CD8-positive, alpha-beta memory T cell (primary cell): ENCODE measurements at places on chromosomes 3 and 15.

DNA sequence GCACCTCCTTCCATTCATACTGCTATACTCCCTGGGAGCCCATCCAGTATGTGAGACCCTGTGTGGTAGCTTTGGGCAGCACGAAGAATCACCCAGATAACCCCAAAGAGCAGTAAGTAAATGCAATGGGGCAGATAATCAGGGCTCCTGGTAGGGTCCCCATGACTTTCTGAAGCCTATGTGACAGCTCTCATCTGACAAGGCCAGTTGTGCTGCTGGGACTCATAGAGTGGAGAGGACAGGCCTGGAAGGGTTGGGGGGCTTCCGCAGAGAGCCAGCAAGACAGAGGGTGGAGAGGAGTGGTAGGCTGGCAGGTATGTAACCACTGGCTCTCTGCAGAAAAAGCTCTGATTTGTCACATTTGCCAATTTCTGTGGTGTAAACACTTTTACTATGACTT, 3.2 kb upstream of the SLC6A20 start:
- no peak for DNase-seq

DNA sequence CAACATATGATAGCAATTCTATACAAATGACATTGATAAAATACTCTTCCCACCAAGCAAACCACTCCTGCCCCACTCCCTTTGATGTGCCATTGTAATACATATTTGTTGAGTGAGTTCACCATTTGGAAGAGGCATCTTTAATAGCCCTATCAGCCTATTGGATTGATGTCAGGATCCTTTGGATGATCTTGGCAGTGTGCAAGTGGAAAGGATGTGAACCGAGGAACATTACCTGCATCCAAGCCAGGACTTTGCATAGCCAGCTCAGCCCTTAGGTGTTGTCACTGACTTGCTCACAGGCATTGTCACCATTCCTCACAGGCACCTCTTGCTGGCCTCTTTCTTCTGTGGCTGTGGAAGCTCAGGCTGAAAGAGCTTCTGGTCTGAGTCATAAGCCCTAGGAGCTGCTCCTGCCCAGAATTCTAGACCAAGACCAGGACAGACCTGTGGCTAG, 16.5 kb upstream of the TIMP4 start:
- DNase-seq: no peak

DNA sequence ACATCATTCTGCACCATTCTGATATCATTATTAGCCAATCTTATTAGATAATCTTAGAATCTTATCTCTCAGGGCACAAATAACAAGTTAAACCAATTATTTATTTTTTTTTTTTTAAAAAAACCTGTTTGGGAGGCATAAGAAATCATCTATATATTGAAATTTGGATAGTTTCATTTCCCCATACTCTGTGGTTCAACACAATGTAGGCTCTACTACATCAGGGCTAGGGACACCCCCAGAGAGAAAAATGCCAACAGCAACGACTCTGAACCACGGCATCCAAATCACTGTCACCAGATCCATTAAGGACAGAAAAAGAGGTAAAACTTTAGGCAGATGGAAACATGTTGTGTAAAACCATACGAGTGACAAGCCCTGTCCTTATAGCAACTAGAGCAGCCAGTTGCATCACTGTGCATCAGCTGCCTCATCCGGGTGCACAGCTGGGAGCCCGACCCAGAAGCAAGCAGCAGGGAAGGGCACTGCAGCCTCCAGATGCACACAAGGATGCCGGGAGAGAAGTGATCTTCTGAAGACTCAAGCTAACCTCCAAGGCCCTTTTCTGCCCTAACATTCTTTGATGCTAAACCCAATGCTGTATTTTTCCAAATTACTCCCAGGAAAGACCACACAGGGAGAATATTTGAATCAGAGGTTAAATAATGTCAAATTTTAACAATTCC, 381.1 kb downstream of the CTNNB1 start:
- no peak for DNase-seq

GRCh38 chr3:11434017-11434526, 161.9 kb downstream of the ATG7 start:
- no peak for DNase-seq

DNA sequence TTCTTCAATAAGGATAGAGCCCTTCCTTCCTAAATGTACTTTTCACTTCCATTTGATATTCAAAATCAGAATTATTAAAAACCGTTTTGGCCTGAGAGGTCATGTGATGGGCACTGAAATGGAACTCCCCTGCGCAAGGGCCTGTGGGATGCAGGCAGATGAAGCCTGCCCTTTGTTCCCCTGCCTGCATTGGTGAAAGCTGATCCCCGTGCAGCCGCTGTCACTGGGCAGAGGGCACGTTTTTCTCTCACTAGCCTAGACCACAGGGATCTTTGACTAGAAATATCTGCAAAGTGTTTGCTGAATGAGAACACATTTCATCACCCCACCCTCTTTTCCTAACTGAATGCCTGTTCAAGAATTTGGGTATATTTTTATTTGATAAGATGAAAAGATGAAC, 74.9 kb downstream of the TIPARP start:
- no peak for DNase-seq

- peak; percentile 74 for DNase-seq
These were observed 112.7 kb downstream of the RAB11A start for GRCh38 chr15:65981837-65982626.

DNA sequence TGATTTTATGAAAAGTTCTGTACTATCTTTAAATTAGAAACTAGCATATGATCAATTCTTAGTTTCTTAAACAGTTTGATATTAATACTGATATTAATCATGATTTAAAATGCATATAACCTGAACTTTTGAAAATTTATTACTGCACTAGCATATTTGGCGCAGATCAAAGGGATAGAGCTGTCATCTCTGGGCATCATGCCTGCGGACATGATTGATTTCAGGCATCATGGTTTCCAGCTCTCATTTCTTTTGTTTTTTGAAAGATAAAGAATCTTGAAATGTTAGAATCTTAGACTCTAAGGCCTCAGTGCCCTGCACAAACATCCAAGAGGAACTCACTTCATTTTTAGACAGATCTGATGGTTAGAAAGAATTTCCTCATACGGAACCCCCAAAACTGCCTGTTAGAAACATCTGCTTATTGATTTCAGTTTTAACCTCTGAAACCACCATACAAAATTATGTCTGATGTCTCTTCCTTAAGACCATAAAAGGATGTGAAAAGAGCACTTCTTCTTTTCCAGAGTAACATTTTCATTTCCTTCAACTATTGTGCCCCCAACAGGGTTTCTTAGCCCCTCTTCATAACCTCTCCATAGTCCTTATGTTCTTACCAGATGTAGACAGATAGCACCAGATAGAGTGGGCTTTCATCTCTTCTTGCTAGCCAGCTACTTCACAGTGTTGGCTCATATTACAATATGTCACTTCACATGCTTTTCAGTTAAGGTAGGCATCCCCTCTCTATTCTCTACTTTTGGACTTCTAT, 110.8 kb downstream of the BBX start:
- no peak for DNase-seq

DNA sequence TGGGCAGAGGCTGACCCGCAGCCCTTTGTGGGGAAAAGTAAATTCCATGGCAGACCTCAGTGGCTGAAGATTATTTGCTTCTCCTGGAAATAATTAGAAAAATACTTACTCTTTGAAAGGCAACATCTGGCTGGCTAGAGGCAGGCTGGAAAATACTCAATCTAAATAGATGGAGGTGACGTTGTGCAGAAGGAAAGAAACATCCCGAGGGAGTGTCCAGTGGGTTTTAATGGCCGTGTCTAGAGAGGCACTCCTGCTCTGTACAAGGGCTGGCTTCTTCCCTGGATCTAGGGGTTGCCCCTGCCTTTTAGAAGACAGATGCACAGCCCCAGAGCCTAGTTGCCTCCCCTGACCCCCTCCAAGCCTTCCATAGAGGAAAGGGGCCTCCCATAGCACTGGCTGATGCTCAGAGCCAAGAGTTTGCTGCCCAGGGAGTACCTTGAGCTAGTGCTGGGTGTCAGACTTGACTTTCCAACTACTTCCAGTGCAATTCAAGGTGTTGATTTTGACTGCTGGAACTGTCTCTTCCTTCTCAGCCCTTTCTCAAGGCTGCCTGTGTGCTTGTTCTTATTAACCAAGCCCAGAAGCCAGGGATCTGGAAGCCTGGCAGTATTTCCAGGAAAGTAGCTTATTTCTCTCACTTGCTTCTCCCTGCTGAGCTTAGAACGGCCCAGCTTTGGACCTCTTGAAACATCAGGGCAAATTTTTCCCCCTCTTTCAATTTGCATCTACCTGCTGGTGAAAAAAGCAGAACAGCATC, 27.4 kb downstream of the CGNL1 start:
- DNase-seq: no peak

GRCh38 chr15:80455668-80456442, 51.7 kb downstream of the ARNT2 start:
- DNase-seq: peak; percentile 60

DNA sequence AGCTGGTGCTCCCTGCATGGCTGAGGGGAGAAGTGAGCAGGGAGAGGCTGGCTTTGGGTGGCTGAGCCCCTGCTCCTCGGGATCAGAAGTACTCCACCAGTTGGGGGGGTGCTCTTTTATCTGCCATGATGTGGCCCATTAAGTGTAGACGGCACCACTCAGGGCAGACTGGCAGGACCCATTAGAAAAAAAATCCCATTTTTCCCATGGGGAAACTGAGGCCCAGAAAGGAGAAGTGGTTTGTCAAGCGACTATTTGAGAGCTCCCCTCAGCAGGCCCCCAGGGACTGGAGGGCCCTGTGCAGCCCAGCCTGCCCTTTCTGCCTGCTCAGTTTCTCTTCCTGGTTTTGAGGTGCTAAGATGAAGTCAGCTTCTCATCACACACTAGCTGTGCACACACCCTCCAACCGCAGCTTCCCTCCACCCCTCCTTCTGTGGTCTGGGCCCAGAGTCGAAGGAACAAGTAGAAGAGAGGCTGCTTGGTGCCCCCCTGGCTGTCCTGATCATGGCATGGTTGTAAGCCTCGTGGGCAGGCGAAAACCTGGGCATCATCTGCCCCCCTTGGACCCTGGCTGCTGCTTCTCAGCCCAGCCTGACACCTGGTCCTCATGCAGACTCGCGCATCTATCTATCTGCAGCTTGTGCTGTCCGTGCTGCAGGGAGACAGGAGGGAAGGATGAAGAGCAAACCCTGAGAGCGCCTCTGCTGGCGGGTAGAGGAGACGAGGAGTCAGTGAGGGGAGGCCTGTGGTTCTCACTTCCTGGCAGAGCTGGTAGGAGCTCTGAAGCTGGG, 5.6 kb downstream of the CSK start:
- peak; percentile 88 for DNase-seq

- no peak for DNase-seq
These were observed 10.8 kb upstream of the SKIL start for GRCh38 chr3:170346481-170347392.

- no peak for DNase-seq
These were observed 2.3 kb upstream of the BMF start for GRCh38 chr15:40110866-40111550.

- DNase-seq: no peak
These were observed 22.1 kb upstream of the IP6K2 start for GRCh38 chr3:48738926-48739616.

DNA sequence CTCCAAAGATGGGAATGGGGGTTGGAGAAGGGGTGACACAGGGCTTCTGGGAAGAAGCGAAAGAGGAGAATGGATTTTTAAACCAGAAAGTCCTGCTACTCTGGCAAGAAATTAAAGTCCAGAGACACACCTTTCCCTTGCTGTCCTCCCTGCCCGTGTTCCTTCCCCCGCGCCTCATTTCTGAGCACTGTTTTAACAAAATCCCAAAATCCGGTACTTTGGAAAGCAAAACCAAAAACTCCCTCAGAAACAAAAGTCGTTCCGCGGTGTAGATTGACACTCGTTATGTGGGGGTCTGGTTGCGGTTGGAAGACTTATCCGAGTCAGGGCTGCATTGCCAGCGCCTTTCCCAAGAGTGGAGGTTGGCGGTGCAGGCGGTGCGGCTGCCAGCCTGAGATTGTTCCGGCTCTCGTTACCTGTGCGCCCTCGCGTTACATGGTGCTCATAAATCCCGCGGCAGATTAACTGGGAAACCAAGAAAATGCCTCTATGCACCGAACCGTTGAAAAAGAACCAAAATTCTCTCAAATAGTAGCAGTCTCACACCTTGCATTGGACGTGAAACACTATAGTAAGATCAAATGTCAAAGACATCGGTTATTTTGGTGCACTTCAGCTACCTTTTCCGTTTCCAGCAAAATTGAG, 217.7 kb downstream of the MEIS2 start:
- DNase-seq: no peak

GRCh38 chr3:861721-862120, 231.1 kb upstream of the CNTN6 start:
- DNase-seq: no peak

GRCh38 chr3:156617145-156617544, 57.2 kb upstream of the TIPARP start:
- DNase-seq: no peak

GRCh38 chr3:34022147-34022546, 223.7 kb downstream of the PDCD6IP start:
- DNase-seq: no peak

- no peak for DNase-seq
These were observed 7.3 kb downstream of the ADAM10 start for GRCh38 chr15:58742022-58742813.

GRCh38 chr15:101124731-101125451, 127.0 kb downstream of the CHSY1 start:
- no peak for DNase-seq

GRCh38 chr15:75662823-75663519, 15.3 kb downstream of the SNX33 start:
- no peak for DNase-seq

DNA sequence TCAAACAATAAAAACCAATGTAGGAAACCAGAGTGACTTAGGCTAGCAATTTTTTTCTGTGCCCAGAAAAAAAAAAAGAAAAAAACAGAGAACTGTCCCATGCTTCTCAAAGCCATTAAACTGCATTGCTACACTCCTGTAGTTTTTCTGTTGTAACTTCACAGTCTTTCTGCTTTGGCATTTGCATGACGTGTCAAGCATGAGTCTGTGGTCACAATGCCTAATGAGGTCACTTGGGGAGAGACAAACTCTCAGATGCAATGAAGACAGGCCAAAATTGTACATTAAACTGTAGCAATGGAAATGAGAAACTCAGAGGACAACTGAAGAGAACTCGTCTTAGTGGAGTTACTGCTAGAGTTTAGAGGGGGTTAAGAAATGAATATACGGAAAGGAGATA, 30.8 kb downstream of the CCDC80 start:
- DNase-seq: no peak

DNA sequence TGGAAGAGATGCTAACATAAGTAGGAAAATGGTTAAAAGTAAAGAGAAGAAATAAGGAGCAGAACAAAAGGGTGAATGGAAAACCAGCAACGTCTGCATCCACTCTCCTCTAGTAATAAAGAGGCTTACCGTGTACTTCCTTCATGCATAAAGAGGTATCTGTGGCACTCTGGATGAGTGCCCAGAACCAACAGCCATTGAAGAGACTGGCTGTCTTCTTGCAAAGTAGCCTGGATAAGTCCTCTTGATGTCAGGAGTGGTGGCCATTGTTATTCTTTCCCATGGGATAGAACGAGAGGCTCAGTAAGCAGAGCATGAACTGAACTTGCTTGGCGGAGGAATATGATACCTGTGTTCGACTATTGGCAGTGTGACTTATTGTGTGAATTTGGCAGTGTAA, 186.2 kb upstream of the RASGRP1 start:
- DNase-seq: no peak
